GM19239 (cell line): ENCODE measurements at places on chromosomes 1 and 21.
A peak's percentile ranks its signal among the peaks of the same experiment; 100 is the strongest.

- DNase-seq, result no peak
Measured at GRCh38 chr1:108719656-108720435, 7.1 kb downstream of the FNDC7 start.

DNA sequence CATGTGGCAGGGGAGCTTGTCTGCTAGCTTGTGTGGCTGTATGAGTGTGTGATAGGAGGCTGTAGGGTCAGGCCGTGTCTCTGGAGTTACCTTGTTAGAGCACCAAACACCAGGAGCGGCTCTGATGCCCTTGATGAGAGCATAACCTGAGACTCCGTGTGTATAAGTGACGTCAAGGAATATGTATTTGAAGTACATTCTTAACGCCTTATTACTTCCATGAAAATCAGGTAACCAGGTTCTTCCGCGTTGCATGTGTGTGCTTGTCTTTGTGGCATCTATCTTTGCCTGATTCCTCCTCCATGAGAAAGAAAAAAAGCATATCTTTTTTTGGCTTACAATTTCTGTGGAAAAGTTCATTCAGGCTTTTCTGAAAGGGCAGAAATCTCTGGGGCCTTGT is 4.6 kb downstream of the OLFML3 start:
- no peak for DNase-seq

DNA sequence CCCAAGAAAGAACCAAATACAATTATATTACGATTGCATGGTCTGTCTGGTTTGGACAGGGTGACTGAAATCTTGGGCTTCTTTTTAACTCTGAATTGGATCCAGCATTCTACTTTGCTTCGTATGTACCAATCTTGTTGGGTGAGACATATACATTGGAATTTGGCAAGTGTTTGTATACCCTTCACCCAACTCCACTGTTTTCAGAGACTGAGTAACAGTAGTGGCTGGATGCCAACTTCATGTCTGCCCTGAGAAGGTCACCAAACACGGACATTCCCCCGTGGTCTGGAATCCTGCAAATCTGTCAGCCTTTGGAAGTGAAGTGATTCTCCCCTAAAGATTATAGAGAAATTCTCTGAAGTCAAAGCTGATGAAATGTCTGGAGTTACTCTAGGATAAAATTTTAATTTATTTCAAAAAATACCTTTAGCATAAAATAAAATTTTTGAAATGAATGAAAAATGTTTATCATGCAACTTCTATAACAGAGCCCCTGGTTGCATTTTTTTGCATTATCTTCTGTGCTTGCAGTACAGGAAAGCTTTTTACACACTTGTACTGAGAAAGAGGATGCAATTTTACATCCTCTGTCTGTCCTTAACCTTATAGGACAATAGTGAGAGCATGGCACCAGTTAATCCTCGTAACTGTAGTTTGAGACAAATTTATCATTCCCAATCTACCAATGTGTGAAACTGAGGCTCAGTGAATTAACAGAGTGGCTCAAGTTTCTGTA is 201.8 kb downstream of the DISC1 start:
- DNase-seq, result no peak

DNA sequence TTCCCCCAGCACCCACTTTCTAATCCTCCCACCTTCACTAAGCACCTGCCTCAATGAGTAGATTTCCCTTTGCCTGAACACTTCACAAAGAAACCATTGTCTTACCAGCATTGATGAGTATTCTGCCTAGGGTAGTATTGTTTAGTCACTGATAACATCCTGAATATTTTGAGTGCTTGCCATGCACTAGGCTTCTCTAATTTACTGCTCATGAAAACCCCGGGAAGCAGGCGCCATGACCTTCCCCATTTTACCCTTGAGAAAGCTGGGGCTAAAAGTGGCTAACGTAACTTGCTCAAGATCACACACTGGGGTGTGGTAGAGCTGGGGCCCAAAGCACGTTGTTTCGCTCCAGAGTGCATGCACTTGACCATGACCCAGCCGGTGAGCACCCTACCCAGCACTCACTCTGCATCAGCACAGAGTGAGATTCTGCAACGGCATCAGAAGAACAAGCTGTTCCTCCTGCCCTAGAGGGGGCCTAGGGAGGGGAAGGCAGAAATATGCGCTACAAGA is 10.6 kb upstream of the F3 start:
- DNase-seq, result no peak

DNA sequence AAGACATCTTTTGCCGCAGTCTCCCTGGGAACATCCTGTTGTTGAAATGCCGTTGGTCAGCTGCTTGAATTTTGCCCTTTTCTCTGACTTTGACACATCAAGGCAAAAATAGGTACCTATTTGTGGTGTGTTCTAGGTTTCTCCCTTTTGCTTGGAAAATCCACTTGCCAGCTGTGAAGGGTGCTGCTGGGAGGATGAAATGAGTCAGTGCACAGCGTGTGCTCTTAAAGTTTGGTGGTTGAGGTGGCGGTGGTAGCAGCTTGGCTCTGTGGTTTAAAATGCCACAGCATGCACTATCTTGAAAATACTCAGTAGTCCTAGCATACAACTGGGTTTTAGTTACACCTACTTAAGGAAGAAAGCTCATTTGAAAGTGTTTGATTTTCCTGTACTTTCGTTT is 183.8 kb downstream of the DHRS3 start:
- DNase-seq, result peak; percentile 12

DNA sequence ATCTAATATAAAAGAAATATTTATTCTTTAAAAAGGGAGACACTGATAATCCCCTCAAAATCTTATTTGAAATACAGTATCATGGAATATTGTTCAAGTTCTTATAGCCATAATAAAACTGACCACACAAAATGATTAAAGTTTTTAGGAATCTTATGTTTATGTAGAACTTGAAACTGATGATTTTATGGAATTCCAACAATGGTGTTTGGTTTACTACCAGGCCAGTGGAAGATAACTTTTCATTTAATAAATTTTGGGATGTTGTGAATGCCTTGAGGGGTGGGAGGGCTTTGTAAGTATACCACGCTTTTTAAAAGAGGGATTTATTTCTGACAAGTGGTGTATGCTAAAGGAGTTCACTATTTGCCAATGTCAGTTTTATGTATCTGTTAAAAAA is 87.7 kb downstream of the RAB3GAP2 start:
- no peak for DNase-seq

- DNase-seq, result no peak
Measured at GRCh38 chr21:18041012-18041411, 203.6 kb upstream of the CHODL start.

DNA sequence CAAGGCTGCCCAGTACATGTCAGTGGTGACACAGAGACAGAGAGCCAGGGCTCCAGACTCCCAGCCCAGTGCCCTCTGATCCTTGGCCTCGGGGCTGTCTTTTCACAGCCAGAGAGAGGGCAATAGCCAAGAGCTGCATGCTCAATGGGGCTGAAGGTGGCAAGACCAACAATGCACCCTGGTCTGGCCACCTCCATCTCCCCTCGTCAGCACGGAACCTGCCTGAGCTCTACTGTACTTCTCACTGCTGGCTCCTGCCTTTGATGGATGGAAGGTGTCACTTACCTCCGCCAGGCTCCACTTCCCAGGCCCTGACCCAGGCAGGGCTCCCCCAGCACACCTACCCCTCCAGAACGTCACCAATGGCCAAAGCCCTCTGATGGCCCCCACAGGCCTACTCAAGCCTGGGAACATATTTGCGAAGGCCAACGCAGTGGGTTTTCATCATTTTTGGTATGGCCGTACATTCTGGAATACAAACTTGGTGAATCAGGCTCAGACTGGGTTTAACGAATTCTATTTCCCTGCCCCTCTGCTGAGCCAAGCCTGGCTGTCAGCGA is 88.1 kb downstream of the DMRTB1 start:
- DNase-seq, result no peak

GRCh38 chr1:10755970-10756521 is 40.4 kb downstream of the CASZ1 start:
- no peak for DNase-seq

DNA sequence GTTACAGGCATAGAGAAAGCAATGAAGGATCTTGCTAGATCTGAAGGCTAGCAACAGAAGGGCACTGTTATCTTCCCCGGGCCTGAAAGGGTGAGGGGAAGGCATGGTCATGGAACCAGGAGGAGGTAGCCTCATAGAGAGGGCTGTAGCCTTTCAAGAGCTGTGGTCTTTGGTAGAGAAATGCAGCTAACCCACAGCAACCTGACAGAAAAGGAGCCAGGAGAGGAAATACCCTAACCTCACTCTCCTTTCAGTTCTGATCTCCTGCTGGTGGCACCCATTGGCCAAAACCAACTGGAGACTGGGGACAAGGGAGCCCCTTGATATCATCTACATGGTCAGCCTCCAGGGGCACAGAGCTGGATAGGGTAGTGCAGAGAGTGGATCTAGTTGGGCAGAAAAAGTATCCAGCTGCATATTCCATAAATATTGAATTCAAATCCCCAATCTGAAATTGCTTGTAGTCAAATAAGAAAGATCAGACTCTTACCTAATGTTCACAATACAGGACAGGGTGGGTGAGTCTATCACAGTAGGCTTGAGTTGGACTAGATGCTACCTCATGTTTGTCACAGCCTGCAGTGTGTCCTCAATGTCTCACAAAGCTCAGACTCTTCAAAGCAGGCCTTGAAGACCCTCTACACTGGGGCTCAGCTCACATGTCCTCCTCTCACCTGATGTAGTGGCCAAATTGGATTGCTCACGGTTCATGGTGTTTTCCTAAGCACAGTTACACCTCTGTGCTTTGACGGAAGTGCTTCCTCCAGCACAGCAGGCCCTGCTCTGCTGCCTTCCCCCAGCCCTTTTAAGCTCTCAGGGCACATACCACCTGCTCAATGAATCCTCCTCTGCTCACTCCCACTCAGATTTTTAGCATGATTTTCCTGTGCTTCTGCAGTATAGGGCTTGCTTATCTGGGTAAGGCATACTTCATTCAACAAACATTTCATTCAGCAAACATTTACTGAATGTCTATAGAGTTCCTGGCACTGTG is 74.1 kb upstream of the JUN start:
- DNase-seq, result peak; percentile 36

DNA sequence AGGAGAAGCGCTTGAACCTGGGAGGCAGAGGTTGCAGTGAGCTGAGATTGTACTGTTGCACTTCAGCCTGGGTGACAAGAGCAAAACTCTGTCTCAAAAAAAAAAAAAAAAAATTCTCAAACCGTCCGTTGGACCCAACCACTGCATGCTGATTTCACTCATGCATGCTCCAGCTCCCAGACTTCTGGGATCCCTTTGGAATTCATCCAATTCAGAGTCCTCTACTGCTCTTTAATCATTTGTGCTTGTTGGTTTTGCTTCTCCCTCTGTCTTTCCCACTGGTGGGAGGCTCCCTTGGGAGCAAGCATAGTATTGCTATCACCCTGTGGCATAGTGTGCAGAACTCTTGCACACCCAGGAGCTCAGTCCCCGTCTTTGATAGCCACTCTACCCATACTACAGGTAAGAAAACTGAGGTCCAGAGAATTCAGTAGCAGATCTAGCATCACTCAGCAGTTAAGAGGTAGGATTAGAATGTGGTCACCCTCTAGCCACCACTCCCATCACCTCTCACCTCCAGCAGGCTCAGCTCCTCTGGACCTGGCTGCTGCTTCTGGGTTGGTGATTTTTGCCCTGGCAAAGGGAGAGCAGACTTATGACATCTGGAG is 3.1 kb upstream of the LMNA start:
- DNase-seq, result no peak

- no peak for DNase-seq
Measured at GRCh38 chr1:44608141-44608540, 66.1 kb downstream of the TMEM53 start.

GRCh38 chr1:50830621-50831020 is 129.4 kb downstream of the FAF1 start:
- no peak for DNase-seq

DNA sequence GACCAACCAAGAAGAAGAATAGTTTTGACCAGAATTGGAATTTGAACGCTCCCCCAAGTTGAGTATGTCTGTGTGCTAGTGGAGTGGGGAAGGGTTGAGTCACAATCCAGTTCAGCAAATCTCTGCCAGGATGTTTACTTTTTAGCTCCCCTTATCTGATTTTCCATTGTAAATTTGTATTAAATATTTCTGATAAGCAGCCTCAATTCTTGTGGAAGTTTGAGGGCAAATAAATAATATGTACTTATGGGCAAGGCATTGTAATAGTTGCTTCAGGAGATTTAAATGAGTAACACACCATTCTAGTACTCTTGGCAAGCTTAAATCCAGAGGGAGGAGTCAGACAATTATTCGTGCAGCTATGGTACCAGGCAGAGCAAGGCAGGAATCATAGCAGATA is 14.4 kb downstream of the CXADR start:
- no peak for DNase-seq

GRCh38 chr1:33242652-33243051 is 13.6 kb upstream of the ZNF362 start:
- no peak for DNase-seq

GRCh38 chr1:164560556-164560955 is 1.6 kb downstream of the PBX1 start:
- no peak for DNase-seq

- no peak for DNase-seq
Measured at GRCh38 chr1:176073524-176074157, 133.4 kb downstream of the COP1 start.

DNA sequence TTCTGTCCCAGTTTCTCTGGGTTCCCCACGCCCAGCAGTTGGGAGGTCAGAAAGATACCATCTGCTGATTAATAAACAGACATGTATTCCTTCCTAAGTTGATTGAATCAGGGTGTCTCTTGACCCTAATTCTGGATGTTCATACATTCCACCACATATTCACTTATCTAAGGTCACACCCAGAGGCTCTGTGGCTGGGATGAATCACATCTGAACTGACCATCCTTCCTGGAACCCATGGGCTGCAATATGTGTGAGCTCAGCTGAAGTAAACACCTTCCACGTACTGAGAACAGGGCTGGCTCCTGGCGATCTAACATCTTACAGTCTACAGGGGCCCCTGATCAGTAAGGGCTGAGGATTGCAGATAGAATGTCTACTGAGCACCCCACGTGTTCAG is 20.5 kb upstream of the TRABD2B start:
- DNase-seq, result no peak

DNA sequence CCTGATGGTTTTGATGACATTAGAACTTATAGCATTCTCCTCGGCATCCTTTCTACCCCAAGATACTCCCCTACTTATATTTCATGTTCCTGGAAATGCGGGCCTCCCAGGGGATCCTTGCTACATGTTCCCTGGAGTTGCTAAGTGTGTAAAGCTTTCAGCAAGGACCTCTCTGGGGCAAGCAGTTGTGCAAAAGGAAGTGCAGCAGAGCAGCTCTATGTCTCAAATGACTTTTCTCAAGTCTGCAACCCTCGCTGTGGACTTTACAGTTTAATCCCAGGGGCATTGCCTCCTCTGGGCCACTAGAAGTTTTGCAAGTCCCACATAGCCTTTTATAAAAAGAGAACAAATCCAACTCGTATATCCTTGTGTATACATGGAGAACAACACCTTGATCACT is 20.8 kb upstream of the MNDA start:
- DNase-seq, result no peak
